Stimulated activated CD4-positive, alpha-beta T cell treated with anti-CD3 and anti-CD28 coated beads, Interleukin-1b, Interleukin-23, amount 100 ng/mL, for 1 hour (primary cell): ENCODE measurements at places on chromosomes 6 and 20.

- DNase-seq, result peak; percentile 19
Measured at GRCh38 chr6:12010635-12011275, 1.4 kb upstream of the HIVEP1 start.

DNA sequence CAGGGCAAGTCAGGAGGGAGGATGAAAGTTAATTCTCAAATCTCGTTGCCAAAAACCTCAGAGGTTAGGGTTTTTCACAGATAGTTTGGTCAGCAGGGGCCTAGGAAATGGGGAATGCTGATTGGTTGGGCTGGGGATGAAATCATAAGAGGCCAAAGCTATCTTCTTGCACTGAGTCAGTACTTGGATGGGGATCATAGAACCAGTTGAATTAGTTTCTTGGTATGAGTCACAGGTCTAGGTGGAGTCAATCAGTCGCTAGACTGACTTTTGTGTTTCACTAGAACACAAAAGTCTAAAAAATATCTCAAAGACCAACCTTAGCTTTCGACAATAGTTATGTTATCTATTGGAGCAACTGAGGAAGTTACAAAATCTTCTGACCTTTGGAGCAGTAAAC lies 368.5 kb downstream of the TBC1D32 start:
- DNase-seq, result no peak

GRCh38 chr6:121522265-121522664 lies 86.8 kb downstream of the GJA1 start:
- no peak for DNase-seq

GRCh38 chr6:73400656-73401055 lies 6.0 kb downstream of the DDX43 start:
- DNase-seq, result no peak

DNA sequence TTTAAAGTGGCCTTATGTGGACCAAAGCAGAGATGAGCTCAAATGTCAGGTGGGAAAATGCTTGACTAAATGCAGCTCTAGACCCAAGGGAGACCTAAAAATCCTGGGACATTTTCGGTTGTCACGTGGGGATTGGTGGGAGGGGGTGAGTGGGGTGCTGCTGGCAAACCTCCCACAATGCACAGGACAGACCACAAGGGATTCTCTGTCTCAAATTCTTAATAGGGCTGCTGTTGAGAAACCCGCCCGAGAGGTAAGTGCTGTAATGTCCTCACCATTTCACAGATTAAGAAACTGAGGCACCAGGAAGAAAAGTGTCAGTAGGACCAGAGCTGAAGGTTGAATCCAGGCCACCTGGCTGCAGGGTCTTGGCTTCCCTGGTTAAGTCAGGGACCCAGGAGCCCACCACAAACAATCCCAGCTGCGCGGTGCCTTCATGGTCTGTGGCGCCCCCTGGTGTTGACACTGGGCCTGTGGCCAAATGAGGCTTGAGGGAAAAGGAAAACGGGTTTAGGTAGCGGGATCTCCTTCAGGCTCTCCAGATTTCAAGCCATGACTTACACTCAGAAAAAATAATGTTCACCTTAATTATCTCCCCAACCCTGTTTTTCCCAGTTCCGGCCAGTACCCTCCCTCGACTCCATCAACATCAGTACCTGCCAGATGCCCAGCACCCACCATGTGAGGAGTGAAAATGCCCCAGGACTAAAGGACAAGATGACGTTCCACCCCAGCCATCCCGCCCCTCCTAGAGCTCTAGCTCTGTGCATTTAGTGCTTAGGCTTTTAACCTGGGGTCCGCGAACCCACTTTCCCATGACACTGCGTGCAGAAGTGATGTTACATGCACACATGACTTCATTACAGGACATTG lies 7.2 kb downstream of the HLA-G start:
- DNase-seq, result no peak

DNA sequence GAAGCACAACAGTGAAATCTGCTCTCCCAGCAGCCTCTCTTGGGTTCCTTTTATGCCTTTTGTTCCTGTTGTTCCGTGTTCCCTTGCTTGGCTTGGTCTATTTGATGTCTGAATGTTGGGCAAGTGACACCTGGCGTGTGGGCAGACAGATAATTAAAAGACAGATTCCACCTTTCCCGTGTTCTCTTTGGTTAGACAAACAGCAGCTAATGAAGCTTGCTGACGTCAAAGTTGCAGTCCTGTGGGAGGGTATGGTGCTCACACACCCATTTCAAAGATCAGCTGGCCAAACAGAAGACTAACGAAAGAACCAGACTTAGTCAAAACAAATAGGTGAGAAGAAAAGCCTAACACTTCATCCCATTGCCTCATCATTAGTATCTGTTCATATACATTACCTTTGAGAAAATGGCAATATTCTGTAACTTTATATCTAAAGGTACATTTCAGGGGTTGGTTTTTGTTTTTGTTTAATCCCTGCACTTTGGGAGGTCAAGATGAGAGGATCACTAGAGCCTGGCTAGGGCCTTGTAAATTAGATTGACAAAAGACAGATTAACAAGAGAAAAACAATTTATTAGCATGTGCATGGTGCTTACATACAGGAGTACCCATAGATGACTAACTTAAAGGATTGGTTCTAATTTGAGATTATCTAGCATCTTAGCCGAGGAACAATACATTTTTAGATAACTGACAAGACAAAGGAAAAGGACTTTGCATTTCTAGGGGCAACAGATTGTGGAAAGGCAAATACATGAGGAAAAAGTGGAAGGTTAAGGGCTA lies 48.9 kb upstream of the TNFRSF21 start:
- no peak for DNase-seq

- no peak for DNase-seq
Measured at GRCh38 chr6:150169609-150170008, 26.8 kb downstream of the PPP1R14C start.

DNA sequence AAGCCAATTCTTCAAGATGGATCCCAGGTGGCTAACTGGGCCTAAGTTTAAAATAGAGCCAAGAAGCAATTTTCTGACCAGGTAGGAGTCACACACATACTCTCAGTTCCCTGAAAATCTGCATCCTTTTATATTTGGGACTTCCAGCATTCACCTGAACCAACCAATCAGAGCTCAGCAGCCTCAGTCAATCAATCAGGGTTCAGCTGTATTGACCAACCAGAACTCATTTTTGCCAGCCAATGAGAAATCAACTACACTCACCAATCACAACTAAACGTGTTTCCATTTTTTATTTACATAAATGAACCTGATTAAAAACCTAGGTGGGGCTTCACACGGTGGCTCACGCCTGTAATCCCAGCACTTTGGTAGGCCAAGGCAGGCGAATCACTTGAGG lies 37.5 kb downstream of the SLC17A4 start:
- no peak for DNase-seq

DNA sequence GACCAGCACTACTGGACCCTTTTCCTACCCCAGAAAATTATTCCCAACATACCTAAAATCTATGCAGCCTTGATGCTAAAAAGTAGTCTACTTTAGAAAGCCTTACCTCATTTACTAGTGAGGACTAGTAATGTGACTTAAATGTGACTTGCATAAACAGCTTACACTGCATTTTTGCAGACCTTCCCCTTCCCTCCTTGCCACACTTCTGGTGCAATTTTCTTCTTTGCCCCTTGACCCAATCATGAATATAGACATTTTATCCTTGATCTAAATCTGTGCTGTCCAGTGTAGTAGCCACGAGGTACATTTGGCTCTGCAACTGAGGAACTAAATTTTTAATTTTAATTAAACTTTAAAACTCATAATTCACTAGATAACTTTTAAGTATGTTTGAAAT lies 7.0 kb upstream of the ZKSCAN8 start:
- DNase-seq, result no peak

DNA sequence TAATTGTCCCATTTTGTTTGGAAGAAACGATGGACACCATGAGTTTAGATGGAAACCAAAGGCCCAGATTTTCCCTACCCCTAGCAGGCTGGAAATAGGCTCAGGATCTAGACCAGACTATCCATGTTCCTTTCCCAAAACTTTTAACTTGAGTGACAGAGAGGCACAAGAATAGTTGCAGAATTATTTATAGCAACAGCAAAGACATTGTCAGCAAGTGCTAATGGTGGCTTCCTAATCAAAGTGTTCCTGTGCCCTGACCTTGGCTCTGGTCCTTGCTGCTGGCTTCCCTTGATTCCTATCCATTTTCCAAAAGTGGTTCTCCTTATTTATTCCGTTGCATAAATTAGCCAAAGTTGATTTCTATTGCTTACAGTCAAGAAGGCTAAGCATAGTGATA lies 103.1 kb downstream of the RNGTT start:
- DNase-seq, result no peak

DNA sequence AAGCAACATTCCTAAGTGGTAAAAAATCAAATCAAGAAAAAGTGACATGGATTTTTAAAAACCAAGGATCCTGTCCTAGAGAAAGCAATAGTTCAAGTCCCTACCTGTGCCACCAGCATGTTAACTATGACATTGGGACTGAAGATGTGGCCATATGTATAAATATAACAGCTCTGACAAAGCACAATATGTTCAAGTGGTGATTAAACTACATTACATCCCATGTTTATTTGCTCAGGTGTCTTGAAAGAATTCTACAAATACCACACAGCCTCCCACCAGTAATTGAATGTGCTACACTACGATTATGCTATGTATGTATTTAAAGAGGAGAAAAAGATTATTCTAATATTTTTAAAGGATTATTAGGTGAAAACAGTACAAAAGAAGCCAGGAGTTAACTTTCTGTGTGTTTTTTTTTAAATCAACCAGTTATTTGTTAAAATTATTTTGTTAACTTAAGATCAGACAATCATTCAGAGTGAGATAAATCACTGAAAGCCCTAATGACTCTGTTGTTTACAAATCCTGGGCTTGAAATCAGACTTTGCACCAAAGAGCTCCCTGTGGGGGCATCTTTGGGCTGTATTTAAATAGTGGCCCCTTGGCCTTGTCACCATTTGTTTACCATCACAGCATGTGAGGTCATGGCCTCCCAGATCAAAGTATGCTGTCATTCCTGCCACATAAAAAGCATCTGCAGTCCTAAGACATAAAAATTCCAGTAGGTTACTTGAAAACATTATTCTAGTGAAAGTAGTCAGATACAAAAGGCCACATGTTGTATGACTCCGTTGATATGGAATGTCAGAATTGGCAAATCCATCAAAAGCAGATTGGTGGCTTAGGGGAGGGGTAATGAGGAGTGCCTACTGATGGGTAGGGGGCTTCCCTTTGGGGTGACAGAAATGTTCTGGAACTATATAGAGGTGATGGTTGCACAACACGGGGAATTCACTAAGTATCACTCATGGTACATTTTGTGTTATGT lies 17.1 kb downstream of the TTLL2 start:
- DNase-seq, result no peak

GRCh38 chr6:168126566-168127383 lies 47.8 kb upstream of the FRMD1 start:
- no peak for DNase-seq

DNA sequence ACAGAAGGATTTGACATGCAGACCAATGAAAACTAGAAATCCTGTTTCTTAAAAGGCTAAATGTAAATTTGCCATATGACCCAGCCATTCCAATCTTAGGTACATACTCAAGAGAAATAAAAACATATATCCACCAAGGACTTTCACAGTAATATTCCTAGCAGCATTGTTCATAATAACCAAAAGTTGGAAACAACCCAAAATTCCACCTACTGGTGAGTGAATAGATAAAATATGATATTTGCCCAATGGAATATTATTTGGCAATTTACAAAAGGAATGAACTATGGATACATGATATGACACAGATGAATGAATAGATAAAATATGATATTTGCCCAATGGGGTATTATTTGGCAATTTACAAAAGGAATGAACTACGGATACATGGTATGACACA lies 22.7 kb downstream of the MTCL3 start:
- DNase-seq, result no peak

DNA sequence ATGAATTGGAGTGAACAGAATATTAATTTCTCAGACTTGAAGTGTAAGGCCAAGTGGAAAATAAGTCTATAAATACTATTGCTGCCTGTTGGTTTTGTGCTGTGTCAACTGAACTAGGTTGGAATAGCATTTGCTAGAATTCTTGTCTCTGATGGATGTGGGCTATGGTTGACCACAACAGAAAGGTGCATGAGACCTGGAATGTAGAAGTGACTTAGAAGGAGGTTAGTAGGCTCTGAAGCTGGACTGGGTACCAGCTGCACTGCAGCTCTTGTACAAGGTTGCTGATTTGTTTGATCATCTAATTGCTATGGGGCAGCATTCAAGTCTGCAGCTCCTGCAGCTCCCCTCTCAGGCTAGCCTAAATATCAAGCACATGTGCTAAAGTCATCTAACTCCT lies 479.0 kb upstream of the NRSN1 start:
- no peak for DNase-seq

DNA sequence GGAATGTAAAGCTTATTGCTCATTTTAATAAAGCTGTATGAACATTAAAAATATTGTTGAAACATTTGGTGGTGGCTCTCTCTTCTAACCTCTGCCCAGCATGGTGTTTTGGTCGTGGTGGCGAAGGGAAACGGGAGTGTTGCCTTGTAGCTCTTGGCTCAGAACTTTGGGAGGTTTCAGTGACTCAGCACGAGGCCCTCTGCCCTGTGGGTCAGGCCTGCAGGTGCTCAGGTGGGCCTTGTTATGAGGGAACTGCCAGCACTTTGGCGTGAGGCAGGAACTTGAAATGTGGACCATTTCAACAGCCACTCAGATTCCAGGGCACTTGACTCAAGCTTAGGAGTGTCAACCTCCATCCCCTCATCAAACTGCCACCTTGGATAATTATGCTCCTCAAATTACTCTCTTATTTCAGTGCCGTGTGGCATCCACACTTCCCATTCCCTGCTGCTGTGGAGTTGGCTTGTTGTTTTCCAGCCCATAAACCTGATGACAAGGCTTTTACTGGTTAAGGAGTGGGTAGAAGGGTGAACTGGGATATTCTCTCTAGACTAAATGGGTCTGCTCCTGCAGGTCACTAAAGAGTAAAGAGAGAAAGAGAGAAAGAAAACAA lies 36.3 kb downstream of the PRDM1 start:
- DNase-seq, result no peak

GRCh38 chr6:17536586-17536985 lies 63.5 kb upstream of the FAM8A1 start:
- no peak for DNase-seq
